ENCODE measurements at places on chromosomes 11 and 22. TPM values are rescaled to one million over a fixed set of nuclear protein-coding genes. Genes with fewer than 3 reads are reported as not detected.

DNA sequence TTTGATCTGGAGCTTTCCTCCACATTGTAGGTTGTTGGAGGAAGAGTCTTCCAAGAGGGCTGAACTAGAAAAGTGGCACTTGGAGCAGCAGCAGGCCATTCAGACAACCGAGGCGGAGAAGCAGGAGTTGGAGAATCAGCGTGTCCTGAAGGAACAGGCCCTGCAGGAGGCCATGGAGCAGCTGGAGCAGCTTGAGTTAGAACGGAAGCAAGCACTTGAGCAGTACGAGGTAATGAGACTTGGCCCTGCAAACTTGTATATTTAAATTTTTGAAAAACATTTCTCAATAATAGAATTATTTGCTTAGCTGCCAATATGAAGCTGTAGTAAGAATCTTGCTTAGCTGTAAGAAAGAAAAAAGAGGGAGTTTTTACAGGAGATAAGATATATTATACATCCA is 84.0 kb downstream of the SWAP70 start:
- DNase-seq = no peak

GRCh38 chr11:130526846-130527245 is 78.4 kb downstream of the ADAMTS15 start:
- no peak for DNase-seq

DNA sequence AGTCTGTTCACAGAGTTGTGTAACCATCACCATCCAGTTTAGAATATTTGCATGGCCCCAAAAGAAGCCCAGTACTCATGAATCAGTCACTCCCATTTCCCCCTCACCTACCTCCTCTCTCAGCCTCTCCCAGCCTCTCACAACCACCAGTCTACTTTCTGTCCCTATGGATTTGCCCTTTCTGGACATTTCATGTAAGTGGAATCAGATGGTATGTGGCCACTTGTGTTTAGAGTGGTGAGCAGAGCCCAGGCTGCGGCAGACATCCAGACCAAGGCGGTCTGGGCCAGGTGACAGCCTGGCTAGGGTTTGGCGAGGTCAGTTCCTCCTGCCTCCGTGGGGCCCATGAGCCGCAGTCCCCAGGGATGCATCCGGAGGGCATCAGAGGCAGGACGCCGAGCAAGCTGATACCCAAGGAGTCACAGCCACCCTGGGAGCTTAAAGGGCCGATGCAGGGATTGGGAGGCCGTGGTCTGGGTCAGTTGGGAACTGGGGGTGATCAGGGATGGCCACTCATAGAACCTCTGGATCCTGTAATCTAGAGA is 53.3 kb upstream of the CLDN5 start:
- DNase-seq = no peak

The GGT1 gene
- 15.2 TPM for total RNA-seq

GRCh38 chr11:23556163-23556750 is 696.0 kb upstream of the CCDC179 start:
- no peak for DNase-seq

DNA sequence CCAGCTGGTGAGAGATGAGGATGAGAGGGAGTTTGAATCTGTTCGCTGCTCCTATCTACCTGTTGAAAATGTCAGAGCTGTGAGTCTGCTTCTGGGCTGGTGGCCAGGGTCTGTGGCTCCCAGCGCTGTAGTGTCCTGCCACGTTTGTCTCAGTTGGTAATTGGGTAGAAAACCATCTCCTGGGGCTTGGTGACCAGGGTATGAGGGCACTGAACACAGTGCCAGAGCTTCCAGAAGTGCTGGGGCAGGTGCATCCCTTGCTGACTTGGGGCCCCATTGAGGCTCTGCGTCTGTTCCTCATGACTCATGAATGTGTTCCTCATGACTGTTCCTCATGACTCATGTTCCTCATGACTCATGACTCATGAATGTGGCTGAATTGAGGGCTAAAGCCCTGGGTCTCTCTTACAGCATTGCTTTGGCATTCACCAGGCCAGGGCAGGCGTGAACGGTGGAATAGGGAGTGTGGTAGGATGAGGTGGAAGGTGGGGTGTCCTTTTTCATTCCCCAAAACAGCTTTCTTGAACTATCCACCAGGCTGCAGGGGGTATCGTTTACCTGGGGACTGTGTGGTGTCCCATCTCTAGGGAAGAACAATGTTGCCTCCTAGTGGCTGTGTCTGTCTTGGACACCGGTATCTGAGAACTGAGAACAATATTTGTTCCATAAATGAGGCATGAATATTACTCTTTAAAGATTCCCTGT is 139.5 kb downstream of the COMMD9 start:
- peak; percentile 98 for DNase-seq

DNA sequence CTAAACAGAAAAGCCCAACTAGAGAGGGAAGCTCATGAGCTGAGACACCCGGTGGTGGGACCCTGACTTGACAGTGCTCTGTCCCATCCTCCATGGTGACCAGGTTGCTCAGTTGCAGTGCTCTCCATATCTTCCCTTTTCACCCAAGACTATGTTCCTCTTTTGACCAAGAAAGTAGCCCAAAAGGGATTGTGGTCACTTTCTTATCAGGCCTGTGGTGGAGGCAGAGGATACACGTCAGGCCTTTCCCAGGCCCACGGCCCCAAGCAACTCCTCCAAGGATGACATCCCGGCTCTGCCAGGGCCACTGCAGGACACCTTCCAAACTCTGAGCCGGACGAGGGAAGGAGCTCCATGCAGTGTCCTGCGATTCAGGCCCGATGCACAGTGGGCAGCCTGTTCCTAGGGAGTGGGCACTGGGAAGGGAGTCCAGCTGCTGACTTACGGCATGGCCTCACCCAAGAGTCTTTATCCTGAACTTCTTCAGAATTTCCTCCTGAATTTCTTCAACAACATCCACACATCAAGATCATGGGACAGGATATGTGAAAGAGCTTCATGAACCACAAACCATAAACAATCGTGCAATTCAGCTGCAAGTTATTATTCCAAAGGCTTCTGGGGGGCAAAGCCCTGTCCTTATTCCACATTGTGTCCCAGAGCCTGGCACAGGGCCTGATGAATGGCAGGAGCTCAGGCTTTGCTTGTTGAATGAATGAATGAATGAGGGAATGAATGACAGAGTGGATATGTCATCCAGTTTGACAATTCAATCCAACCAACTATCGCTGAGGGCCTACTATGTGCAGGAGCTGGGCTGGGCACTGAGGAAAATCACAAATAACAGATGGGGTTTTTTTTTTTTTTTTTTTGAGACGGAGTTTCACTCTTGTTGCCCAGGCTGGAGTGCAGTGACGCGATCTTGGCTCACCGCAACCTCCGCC is 36.0 kb upstream of the MYH9 start:
- peak; percentile 64 for DNase-seq

DNA sequence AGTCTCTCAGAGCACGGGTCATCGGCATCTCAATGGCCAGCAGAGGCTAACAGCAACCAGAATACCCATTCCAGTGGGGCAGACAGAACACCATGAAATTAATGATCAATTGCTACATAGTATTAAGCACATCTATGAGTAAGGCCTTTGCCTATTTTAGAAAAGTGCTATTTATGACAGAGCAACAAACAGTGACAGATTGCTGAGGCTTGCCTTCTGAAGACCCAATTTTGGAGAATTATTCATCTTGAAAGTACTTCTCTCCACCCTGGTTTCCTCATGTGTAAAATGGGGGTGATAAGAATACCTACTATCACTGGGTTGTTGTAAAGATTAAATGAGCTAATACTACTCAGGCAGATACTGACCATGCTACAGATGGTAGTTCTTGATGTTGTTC is 232.7 kb downstream of the TENM4 start:
- no peak for DNase-seq

- no peak for DNase-seq
Measured at GRCh38 chr11:134632347-134633119, 220.5 kb upstream of the B3GAT1 start.

DNA sequence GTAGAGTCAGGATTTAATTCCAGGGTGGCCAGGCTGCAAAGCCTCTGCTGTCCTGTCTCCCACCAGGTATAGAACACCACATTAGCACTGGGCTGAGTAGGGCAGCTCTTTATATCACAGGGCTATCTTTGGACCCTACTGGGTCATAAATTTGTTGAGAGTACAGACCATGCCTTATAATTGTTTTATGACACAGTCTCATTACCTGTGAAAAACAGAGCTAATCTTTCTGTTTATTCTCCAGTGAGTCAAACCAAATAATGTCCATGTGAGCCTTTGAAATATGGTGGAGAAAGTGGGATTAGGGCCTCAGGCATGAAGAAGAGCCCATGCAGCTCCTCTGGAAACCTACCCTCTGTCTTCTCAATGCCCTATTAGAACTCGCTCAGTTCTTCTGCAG is 49.6 kb upstream of the KIRREL3 start:
- no peak for DNase-seq

Data from Daoy (cell line).